ENCODE measurements at places on chromosomes 7 and 10.

- DNase-seq: no peak
Measured at GRCh38 chr7:152564656-152565250, 111.2 kb downstream of the XRCC2 start.

GRCh38 chr10:84291384-84291783, 37.0 kb upstream of the CCSER2 start:
- no peak for DNase-seq

- DNase-seq: no peak
Measured at GRCh38 chr10:23370106-23370505, 25.5 kb upstream of the C10orf67 start.

- peak; percentile 72 for DNase-seq
Measured at GRCh38 chr7:127447326-127447945, 54.9 kb upstream of the ZNF800 start.

- DNase-seq: no peak
Measured at GRCh38 chr10:86653379-86653778, 968 bp upstream of the OPN4 start.

- no peak for DNase-seq
Measured at GRCh38 chr10:17116193-17116592, 13.4 kb downstream of the CUBN start.

- DNase-seq: no peak
Measured at GRCh38 chr7:23191022-23191421, 9.2 kb downstream of the NUP42 start.

DNA sequence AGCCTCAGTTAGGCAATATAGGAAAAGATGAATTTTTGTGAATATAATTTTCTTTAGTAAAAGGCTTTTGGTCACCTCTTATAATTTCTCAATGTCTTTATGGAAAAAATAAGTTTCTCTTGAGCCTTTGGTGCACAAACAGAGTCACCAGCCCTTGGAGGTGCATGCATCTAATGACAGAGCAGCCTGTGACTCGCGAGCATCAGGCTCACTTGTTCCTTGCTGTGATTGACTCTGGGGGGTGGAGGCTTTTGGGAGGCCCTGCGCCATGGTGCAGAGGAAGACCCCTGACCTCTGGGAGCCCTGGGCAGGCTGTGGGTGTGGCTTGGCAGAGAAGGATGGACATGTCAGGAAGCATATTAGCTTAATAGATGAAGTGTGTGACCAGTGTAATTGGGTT, 60.2 kb downstream of the FIGNL1 start:
- DNase-seq: no peak

- no peak for DNase-seq
Measured at GRCh38 chr7:45102785-45103712, 8.4 kb downstream of the TBRG4 start.

DNA sequence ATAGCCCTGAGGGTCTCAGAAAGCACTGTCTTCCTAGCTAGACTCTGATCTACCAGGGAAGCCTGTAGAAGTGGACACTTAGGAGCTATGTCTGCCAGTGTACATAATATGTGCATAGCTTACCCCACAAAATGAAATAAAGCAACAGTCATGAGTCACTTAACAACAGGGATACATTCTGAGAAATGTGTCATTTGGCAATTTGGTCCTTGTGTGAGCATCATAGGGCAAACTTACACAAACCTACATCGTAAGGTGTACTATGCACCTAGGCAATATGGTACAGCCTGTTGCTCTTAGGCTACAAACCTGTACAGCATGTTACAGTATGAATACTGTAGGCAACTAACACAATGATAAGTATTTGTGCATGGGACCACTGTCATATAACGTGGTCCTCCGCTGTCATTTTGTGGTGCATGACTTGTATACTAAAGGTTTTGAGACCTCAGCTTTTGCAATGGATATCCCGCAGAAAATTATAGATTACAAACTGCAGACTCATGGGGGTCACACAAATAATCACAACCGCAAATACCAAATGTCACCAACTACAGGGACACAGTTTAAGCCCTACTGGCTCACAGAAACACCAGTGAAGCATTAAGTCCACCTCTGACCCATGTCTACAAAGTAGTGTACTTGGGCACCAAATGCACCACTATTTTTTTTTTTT, 1.7 kb downstream of the URGCP start:
- no peak for DNase-seq

DNA sequence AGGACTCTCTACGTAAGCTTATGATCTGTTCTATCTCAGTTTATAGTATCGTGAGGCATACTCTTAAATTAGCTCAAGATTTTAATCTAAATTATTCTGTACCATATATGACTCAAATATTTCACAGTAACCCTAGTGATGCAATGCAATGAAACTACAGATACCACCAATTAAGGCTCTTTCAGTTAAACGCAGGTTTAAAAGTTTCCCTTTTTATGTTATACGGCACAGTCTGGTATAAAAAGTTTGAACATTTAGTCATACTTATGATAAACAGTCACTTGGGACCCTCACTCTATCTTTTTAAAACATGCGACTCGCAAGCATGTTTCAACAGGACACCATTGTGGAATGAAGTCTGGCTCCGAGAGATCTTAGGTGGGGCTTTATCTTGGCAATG, 107.2 kb downstream of the CDK6 start:
- no peak for DNase-seq

GRCh38 chr10:78304091-78305045, 270.7 kb downstream of the RPS24 start:
- DNase-seq: no peak

DNA sequence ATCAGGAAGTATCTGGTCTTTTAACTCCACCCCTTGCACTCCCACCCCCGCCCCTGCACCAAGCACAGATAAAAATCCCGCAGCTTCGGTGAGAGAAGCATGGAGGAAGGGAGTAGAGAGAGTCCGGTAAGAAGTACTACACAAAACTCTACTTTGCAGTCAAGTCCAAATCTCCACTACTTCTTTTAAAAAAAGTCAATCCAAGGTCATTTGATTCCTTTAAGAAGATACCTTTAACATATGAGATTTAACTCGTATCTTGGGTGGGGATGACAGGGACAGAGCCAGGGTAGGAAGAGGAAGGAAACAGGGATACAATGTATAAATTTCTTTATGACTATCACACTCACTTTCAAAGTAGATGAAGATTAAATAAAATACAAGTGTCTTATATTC, 132.1 kb downstream of the NRBF2 start:
- DNase-seq: peak; percentile 15

GRCh38 chr7:124680304-124680703, 85.3 kb downstream of the GPR37 start:
- no peak for DNase-seq

DNA sequence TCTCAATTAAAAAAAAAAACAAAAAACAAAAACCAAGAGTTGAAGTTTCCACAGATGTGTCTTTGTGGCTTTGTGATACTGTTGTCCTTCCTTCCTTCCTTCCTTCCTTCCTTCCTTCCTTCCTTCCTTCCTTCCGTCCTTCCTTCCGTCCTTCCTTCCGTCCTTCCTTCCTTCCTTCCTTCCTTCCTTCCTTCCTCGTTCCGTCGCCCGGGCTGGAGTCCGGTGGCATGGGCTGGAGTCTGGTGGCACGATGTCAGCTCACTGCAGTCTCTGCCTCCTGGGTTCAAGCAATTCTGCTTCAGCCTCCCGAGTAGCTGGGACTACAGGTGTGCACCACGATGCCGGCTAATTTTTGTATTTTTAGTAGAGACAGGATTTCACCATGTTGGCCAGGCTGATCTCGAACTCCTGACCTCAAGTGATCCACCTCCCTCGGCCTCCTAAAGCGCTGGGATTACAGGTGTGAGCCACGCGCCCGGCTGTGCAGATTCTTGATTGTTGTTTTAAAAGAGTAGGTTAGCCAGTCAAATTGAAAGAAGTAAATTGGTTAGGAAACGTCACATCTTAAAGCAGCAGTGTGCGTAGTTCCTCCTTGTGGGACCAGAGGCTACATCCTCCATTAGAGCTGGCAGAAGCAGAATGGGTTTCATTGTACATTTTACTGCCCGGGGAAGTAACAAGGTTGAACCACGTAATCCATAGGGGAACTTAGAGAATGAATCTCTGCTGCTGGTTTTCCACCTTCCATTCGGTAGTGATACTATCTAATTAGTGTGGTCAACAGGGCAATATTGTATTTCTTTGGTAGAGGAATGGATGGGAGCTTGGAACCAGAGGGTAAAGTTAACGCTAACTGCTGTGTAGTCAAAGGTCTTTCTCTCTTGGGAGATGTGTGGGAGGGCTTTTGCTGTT, 20.6 kb downstream of the DNAJB6 start:
- peak; percentile 78 for DNase-seq

DNA sequence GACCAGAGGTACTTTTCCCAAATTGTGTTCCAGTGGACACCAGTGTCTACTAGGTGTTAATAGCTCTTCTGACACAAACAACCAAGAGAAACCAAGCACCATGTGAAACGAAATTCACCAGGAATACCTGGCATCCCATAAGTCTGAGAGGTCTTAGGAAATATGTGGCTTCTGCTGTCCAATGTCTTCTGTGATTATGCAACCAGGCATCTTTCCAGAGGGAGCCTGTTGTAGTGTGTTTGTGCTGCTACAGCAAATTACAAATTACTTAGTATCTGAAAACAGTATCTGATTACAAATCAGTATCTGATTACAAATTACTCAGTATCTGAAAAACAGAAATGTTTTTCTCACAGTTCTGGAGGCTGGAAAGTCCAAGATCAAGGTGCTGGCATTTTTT, 133.6 kb upstream of the NPVF start:
- no peak for DNase-seq

GRCh38 chr10:16996530-16996964, 133.1 kb downstream of the CUBN start:
- no peak for DNase-seq

GRCh38 chr7:107446531-107446930, 23.3 kb upstream of the GPR22 start:
- no peak for DNase-seq

- no peak for DNase-seq
Measured at GRCh38 chr7:36071605-36072004, 81.4 kb upstream of the EEPD1 start.

DNA sequence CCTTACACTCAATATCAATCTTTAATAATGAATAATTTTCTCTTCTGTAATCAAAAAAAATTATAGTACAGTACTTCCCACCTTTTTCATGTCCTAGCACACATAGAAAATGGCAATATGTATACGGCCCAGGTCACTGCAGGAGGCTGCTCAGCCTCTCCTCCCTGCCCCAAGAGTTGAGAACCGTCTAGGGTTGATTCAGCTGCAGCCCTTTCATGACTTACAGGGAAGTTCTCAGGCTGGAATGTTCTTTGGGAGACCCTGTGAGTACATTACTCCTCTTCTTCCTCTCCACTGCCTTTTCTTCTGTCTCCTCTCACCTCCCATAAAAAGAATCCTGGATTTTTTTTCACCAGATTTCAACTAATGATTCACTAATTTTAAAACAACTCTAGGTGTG, 180.0 kb downstream of the HDAC9 start:
- no peak for DNase-seq

DNA sequence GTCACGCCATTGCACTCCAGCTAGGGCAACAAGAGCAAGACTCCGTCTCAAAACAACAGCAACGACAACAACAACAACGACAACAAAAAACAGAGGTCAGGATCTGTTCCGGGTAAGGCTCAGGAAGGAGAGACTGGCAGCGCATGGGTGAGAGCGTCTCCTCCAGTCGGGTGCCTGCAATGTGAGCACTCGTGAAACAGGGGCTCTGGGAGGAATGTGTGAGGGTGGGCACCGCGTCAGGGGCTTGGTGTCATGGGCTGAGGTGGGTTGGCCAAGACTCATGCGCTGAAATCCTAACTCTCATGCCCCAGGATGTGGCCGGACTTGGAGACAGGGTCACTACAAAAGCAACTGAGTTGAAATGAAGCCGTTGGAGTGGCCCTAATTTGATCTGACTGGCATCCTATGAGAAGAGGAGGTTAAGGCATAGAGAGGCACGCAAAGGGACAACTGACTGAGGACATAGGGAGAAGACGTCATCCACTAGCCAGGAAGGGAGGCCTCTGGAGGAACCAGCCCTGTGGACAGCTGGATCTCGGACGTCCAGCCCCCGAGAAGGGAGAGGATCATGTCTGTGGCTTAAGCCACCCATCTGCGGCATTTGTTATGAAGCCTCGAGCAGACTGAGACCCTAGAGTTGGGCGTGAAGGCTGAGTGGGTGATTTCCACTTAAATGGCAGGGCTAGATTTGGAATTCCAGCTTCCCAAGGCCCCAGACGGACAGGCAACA, 241.5 kb upstream of the PITRM1 start:
- DNase-seq: no peak

- no peak for DNase-seq
Measured at GRCh38 chr10:16909961-16910792, 93.0 kb upstream of the RSU1 start.

DNA sequence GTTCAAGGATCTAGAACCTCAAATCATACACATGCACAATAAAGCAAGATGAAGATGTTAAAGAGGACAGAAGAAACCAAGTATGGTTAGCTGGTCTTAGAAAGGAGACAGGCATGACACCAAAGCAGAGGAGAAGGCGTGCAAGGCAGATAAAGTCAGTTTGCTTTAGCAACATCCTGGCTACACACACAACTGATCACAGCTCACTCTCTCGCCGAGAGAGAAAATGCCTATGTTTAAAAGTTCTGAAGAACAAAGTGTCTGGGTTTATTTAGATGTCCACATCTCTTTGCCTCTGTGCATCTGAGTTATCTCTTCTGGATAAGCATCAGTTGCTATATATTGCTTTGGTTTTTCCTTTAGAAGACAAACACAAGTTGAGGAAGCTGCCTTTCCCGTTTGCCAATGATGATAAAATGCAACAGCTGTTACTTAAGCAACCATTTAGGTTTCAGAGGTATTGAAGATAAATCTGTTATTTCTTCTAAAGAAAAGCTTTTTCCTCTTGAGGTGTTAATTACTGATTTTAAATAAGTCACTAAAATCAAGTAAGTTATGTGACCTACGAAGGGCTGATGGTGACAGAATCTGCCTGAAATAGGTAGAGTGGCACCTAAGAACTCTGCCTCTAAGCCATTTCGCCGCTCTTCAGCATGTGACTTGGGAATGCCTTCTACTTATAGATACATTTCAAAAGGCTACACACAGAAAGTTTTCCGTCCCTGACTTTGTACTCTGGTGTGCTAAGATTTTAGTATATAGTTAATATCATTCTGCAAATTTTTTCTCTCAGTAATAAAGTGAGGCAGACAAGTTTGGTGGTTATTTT, 146.2 kb upstream of the ASAH2 start:
- DNase-seq: no peak

DNA sequence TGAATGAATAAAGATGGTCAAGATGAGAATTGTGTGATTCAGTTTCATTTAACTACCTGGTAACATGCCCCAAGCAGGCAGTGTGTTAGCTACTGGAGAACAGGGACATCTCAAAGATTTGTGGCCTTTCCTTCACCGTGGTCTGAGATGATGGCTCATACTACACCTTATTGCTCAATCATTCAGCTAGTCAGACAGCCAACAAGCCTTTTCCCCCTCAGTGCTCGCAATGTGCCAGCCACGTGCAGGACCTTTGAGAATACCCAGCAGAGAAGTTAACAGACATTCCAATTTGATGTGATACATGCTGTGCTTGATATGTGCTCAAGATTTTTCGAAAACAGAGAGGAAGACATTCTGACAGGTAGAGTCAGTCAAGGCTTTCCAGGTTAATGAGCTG, 562.8 kb downstream of the SUGCT start:
- DNase-seq: no peak

GRCh38 chr7:111872450-111873325, 310.4 kb upstream of the IMMP2L start:
- no peak for DNase-seq

GRCh38 chr10:68606918-68607317, 46.8 kb downstream of the TET1 start:
- DNase-seq: no peak

Data from GM20000 (cell line).